ENCODE measurements at places on chromosomes 7 and 10.

- DNase-seq = no peak
These were observed 78.1 kb downstream of the TRRAP start for GRCh38 chr7:98956469-98956868.

- DNase-seq = no peak
These were observed 41.6 kb downstream of the NET1 start for GRCh38 chr10:5453749-5454489.

- no peak for DNase-seq
These were observed 12.7 kb downstream of the AFAP1L2 start for GRCh38 chr10:114391599-114391998.

DNA sequence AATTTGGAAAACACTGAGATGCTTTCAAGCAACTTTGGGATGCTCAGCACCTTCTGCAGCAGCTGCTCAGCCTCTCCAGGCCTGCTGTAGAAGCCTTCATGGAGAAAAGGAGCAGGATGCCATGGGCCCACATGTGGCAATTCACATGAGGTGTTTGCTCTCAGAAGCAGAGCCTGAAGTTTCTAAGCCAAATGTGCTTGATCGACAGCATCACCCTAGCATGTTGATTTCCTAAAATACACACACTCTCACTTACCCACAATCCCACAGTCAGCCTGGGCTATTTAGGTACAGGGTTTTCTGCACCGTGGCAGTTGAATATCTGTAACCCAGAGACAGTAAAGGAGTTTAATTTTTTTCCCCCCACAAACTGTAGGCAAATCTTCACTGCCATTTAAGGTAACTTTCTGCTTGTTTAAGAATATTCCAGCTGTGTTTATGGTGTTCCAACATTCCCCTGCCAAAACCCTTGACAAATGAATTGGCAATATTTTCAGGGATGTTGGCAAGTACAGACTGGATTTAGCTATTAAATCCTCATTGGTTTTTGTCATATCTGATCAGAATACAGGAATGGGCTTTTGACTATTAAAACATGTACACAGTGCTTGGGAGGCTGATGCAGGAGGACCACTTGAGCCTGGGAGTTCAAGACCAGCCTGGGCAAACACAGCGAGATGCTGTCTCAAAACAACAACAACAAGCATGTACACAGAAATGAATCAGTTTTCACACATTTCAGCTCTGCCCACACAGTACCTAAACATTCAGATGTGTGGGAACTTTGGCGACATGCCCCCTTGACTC lies 244.2 kb downstream of the CELF2 start:
- no peak for DNase-seq

DNA sequence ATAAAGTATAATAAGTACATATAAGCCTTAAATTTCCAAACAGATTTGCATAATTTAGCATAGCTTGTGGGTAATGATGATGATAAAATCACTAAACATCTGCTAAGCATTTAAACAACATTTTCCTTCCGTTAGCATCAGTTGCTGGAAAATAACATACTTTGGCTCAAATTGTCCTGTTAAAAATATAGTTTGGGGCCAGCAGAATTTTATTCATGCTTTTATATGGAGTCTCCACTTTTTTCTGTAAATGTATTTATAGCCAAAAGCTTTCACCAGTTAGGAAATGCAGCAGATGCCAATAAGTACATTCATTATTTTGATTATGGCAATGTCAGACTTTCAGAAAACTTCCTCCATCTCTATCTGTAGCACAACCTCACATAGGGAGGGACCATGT lies 107.2 kb downstream of the CNTNAP2 start:
- DNase-seq = no peak

DNA sequence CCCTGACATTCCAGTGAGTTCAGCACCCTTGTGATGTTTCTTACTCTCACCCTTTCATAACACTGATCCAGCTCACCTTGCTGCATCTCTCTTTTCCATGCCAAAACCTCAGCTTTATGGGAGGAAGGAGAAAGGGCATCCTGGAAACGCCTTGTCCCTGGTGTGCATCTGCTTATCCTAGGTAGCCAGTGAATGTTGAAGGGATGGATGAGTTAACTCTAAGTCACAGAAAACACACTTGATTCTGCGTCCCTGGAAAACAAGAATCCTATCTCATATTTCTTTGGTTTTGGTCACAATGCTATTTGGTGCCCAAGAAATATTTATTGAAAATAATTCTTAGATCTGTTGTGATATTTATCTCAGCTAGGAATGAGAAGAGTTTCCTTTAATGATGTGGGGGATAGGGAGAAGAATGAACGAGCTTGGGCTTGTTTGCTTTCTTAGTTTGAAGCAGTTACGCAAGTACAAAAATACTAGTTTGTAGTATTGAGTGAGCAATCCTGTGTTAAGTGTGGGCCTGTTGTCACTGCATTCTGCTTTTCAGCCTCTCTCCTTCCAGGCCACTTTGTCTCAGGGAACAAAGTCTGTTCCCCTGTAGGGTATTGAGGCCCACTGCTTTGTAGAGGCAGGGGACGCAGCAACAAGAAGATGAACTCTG lies 126.5 kb downstream of the ARID5B start:
- DNase-seq = no peak
